ENCODE measurements at places on chromosomes 4 and X. TPM values are rescaled to one million over a fixed set of nuclear protein-coding genes. Genes with fewer than 3 reads are reported as not detected.
A peak's percentile ranks its signal among the peaks of the same experiment; 100 is the strongest.

Gene EREG
- total RNA-seq = not detected

Gene MGARP
- total RNA-seq = 57.2 TPM

Gene PORCN
- total RNA-seq = 10.8 TPM

Gene CXCR3
- total RNA-seq = not detected

Gene CEP44
- total RNA-seq = 11.7 TPM

Gene GPC4
- not detected for total RNA-seq

Gene HEPH
- 3.0 TPM for total RNA-seq

Gene FOXR2
- total RNA-seq = not detected

Gene RELL1
- total RNA-seq = 291 TPM

Gene EVC2
- total RNA-seq = 12.1 TPM

Gene GASK1B
- 84.3 TPM for total RNA-seq

Gene METTL14
- total RNA-seq = 32.2 TPM

Gene JAKMIP1
- total RNA-seq = not detected

DNA sequence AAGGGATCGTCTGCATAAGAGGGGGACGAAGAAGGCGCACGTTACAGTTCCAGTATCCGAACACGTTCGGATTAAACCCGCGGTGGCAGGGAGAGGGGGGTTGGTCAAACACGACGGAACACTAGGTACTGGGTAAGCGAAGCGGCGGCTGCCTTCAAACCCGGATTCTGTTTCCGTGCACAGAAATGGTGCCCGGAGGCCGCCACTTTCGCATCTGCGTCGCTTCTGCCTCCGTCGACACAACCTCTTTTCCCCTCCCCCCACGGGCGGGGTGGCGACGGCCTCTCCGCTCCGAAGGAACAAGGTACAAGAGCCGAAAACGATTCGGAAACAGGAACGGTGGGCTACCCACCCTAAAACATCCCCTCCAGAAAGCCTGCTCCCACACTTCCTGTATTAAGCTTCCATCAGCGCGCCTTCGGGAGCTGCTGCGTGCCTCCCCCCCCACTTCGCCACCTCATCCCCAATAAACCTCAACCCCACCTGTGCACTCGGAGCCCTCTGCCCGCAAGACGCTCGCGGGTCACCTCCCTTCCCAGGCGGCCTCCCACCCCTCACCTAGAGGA, 667 bp downstream of the G3BP2 start:
- no peak for DNase-seq

- DNase-seq = no peak
Measured at GRCh38 chr4:27846951-27847350, 986.3 kb downstream of the STIM2 start.

- DNase-seq = no peak
Measured at GRCh38 chrX:17160975-17161374, 214.0 kb upstream of the NHS start.

- no peak for DNase-seq
Measured at GRCh38 chr4:124945422-124945821, 232.9 kb upstream of the ANKRD50 start.

- DNase-seq = no peak
Measured at GRCh38 chrX:103624111-103624510, 4.7 kb upstream of the TCEAL1 start.

- no peak for DNase-seq
Measured at GRCh38 chr4:47662975-47663374, 174.9 kb downstream of the CORIN start.

- DNase-seq = no peak
Measured at GRCh38 chr4:185969657-185970056, 99.3 kb upstream of the TLR3 start.

- no peak for DNase-seq
Measured at GRCh38 chrX:43121637-43122036, 343.7 kb upstream of the PPP1R2C start.

DNA sequence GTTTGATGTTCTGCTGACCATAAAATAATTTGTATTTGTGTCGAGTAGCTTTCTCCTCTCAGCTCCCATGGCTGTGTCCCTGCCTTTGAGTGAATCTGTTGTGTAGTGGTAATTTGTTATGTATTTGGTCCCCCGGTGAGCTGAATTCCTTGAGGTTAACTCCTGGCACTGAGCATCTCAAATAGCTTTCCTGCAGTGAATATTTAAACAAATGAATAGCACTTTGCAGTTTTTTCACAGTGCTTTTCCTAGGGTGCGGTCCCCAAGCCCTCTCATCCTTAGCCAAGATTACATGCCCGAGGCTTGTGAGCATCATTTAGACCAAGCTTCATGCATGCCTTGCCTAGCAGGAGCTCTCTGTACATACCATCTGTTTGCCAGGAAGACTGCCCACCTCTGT, 74.2 kb downstream of the CLDN34 start:
- DNase-seq = no peak

GRCh38 chrX:108198420-108198819, 106.8 kb downstream of the ATG4A start:
- no peak for DNase-seq

GRCh38 chr4:72529148-72529822, 39.7 kb downstream of the ADAMTS3 start:
- no peak for DNase-seq

GRCh38 chr4:149702414-149703293, 113.0 kb downstream of the IQCM start:
- DNase-seq = no peak

DNA sequence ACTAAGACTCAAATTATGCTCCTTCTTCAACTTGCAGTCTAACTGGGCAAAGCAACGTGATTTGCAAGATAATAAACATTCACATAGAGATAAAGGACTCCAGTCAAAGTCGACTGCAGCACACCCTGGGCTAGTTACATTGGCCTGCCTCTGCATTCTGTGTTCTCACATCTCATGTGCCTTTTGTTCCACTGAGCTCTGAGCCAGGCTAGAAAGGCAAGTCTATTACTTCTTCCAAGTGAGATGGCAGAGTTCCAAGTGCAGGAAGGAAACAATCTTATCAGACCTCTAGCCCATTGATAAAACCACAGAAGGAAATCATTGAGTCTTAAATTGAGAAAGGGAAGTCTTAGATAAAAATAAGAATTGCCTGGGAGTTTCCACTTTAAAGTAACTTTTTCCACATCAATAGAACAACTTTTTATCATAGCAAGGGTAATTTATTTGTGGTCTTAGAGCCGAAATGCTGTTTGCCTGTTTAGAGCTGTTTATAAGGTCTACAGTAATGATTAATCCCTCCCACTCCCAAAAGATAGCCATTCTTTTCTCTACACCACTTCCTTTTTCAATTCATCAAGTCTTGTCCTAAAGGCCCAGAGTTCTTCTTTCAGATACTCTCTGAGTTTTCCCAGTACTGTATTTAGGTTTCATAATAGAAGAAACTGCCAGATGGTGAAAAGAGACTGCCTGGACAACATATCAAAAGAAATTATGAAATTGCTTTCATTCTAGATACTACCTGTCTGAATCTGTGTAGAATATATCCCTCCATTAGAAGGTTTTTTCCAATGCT, 200.2 kb downstream of the GUCY2F start:
- peak; percentile 51 for DNase-seq

DNA sequence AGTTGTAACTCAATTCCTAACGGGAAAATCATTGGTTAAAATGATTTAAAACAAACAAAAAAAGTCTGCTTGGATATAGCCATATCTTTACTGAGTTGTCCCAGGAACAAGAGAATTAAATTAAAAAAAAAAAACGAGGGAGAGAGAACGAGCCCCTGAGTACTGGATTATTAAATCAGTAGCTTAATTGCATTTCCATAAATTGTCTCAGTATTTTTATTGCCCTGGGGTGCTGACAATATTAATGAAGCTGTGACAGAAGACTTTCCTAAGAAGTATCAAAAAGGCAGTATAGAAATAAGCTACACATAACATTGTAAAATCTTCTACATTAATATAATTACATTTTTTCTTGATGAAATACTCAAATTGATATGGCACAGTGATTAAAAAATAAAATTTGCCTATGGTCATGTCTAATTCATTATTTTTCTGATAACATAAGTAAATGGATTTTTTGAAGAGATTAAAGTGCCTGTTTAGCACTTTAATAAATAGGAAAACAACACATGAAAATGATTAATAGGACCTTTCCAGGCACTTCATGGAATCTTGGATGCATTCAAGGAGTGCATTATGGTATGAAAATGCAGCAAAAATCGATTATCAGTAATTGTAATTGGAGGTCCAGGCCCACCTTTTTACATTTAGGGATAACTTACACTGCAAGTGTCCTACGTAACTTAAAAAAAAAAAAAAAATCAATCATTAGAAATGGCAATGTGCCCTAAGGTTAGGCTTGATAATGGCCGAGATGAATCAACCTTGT, 2233.4 kb downstream of the ARAP2 start:
- DNase-seq = no peak

GRCh38 chr4:138761638-138762220, 253.9 kb upstream of the NOCT start:
- no peak for DNase-seq

DNA sequence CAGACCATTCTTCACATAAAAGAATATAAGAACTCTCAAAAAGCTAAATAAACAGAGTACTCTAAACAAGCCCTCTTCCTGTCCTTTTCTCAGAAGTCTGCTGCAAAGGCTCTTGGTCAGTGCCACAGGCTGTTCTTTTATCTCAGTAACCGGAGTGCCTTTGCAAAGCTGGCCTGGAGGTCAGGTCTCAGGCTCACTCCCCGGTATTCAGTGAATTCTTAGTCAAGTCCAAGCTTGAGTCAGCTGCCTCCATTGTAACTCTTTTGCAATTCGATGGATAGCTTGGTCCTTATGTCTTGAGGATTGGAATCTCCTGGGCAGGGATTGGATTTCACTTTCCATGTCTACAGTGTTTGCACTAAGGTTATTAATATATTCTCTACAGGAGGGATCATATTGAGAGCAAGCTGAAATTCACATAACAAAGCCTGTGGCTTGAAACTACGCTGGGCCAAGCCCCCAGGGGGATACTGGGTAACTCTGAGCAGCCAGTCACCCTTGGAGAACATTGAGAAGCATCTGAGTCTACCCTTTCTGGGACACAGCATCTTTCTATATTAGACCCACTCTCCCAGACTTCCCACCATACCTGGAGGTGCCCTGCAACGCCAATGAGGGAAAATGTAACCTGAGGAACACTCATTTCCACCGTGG, 10.0 kb upstream of the HS6ST2 start:
- DNase-seq = no peak

DNA sequence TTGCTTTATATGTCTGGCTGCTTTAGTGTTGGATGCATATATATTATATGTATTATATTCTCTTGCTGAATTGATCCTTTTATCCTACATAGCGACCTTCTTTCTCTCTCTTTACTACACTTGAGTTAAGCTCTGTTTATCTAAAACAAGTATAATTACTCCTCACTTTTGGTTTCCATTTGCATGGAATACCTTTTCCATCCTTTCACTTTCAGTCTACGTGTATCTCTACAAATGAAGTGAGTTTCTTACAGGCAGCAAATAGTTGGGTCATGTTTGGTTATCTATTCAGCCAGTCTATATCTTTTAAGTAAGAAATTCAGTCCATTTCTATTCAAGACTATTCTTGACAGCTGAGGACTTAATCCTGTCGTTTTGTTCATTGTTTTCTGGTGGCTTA, 167.5 kb upstream of the USP38 start:
- no peak for DNase-seq
